ENCODE measurements at places on chromosomes 1 and 21.

DNA sequence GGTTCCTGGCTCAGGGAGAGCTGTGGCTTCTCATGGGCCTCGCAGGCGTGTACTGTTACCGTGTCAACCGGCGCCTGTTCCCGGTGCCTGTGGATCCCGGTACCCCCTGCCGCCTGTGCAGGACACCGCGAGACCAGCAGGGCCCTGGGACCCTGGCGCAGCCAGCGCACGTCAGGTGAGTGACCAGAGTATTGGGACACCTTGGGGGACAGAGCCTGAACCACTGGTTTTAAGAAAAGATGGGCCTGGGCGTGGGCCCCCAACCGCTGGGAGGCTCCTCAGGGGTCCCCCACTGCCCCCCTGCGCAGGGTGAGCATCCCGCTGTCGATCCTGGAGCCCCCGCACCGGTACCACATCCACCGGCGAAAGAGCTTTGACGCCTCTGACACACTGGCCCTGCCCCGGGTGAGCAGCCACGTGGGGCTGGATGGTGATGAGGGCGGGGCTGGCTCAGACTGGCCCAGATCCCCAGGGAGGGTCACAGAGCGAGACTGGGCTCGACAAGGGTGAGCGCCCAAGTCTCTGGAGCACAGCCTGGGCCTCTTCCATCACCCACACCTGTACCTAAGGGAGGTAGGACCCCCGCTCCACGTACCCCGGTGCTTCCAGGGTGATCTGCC, 10.5 kb downstream of the MIIP start:
- no peak for DNase-seq

GRCh38 chr1:12472156-12472797, 145.7 kb downstream of the DHRS3 start:
- DNase-seq: no peak

GRCh38 chr1:4176841-4177240, 276.8 kb upstream of the C1orf174 start:
- DNase-seq: no peak

DNA sequence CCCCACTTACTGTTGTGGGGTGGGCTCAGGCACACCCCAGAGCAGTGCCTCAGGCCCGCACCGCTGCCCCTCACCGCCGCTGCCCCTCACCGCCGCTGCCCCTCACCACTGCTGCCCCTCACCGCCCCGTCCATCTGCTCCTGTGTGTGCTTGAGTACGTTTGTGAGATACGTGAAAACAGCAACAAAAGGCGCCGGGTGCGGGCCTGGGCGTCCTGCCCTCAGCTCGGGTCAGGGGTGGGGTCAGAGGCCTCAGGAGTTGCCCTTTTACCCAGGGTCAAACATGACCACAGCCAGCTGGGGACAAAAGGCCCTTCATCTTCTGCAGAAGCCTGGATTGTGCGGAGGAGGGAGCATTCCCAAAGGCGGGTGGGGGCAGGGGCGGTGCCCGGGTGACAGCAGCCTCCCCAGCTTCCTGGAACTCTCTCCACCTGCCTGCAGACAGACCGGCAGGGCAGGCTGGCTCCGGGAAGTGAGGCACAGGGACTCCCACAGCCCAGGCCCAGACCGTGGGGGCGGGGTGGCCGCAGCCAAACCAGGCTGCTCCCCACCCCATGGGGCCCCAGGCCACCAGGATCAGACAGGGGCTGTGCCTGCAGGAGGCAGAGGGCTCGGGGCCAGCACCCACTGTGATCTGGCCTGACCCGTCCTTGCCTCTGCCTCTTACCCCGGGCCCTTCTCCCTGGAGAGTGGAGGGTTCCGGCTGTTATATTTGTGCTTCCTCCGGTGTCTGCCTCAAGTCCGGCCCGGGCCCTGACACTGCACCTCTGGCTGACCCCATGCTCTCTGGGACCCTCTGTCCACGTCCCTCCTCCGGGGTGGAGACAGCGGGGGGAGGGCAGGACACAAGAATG, 2.3 kb upstream of the VWA1 start:
- no peak for DNase-seq

DNA sequence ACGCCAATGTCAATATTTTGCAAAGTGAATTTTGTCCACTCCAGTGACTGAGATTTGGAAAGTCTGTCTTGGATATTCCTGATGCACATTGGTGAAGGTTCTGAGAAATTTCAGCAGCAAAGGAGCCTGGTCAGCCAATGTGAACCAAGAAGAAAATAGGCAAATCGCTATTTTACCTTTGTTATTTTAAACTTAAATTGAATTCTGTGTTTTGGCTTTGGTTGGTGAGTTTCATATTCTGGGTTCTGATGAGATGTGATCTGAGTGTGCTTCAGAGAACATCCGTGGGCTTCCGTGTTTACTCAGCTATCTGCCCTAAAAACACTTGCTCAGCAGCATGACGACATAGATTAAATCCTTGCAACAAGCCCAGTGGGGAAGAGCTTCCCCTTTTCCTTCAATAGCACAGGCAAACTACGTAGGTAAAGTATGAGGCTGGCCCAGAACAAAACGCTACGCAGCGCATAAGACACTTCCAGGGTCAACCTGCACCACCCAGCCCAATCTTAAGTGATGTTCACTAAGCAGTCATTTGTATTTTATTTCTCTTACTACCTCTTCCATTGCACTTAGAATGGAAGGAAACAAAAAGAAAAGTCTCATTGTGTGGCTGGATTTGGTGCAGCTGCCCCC, 176.4 kb upstream of the KAZN start:
- no peak for DNase-seq

GRCh38 chr1:32474954-32475353, 10.1 kb downstream of the ZBTB8B start:
- no peak for DNase-seq

GRCh38 chr1:109931189-109931731, 20.6 kb downstream of the CSF1 start:
- DNase-seq: no peak

- DNase-seq: no peak
These were observed 77.5 kb downstream of the LPGAT1 start for GRCh38 chr1:211752951-211753486.

GRCh38 chr1:218809625-218810024, 364.1 kb upstream of the LYPLAL1 start:
- no peak for DNase-seq

GRCh38 chr1:52056937-52057231, 789 bp downstream of the BTF3L4 start:
- DNase-seq: no peak

DNA sequence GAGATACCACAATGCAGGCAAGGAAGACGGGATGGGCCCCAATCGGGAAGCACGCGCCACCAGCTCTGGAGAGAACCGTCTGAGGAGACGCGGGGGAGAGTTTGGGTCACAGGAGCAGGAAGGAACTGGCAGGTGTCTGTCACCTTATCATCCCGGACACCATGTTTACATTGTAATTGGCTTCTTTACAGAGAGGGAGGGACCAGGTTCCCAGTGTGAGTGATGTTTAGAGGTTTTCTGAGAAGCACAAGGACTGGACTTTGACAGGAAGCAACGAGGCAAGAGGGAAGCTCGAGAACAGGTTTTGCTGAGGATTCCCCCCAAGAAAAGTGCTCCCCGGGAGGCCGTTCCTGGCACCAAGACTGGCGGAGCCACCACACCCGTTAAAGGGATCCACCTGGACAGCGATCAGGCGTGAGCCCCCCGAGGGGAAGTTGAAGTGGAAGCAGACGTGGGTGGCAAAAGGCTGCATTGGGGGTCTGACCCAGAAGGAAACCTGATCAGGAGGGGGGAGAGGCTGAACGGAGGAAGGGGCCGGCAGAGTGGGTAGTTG, 957 bp downstream of the EPS15 start:
- peak; percentile 35 for DNase-seq

DNA sequence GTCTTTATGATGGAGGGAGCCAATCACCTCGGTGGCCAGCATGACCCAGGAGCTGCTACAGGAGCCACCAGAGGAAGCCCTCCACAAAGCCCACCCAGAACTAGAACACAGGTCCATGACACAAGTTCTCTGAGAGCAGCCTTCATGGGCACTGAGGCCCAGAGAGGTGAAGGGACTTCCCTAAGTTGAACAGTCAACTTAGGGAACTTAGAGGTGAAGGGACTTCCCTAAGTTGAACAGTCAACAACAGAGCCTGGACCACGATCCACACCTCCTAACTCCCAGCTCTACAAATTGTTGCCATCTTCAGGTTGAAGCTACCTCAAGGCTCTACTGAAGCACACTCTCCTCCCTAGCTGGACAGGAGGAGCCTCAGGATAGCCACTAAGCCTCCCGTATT, 132.7 kb downstream of the CCDC185 start:
- DNase-seq: no peak

- DNase-seq: peak; percentile 10
These were observed 51.1 kb upstream of the CFHR3 start for GRCh38 chr1:196723325-196724185.

DNA sequence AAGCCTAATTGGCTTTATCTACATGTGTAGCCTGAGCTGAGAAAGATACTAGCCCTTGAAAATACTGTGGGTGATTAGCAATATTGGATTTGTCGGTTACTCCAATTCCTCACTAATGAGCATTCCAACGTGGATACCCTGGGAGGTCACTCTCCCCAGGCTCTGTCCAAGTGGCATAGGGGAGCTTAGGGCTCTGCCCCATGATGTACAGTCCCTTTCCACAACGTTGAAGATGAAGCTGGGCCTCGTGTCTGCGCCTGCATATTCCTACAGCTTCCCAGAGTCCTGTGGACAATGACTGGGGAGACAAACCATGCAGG, 2.6 kb downstream of the RCC1 start:
- DNase-seq: no peak

DNA sequence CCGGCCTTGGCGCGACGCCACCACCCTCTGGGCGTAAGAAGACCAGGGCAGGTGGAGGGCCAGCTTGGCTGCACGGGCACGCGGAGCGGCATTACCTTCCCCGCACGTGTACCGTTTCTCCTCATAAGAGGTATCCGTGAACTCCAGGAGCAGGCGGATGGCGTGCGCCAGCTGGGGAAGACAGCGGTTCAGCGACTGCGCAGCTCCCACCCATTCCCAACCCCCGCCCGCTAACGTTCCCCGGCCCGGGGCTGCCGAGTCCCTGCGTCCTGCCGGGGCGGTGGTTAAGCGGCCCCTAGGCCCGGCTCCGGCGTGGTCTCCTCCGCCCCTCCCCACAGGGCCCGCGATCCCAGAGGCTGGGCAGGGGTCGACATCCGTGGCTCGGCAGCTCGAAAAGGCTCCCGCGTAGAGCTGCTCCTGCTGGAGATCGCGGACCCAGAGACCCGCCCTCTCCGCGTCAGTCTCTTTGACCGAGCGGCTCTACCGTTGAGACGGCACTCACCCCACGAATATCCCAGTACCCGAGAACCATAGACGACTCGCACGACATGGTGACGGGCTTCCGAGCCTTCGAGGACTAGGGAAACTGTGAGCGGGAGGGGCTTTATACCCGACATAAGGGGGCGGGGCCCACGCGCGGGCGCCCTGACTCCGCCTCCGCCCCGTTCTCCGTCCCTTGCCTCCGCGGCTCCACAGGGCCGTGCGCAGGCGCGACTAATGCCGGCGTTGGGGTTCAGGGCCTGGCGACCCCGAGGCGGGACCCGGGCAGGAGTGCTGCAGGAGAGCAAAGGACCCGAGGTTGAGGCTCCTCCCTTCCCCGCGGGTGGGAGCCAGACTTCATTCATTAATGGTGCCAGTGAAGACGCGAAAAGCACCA, 862 bp downstream of the GSTM3 start:
- DNase-seq: peak; percentile 76

Data from activated gamma-delta T cell treated with Interleukin-2 at 50 U/mL for 16 hours (primary cell).